ENCODE measurements at places on chromosomes 5 and 9.

DNA sequence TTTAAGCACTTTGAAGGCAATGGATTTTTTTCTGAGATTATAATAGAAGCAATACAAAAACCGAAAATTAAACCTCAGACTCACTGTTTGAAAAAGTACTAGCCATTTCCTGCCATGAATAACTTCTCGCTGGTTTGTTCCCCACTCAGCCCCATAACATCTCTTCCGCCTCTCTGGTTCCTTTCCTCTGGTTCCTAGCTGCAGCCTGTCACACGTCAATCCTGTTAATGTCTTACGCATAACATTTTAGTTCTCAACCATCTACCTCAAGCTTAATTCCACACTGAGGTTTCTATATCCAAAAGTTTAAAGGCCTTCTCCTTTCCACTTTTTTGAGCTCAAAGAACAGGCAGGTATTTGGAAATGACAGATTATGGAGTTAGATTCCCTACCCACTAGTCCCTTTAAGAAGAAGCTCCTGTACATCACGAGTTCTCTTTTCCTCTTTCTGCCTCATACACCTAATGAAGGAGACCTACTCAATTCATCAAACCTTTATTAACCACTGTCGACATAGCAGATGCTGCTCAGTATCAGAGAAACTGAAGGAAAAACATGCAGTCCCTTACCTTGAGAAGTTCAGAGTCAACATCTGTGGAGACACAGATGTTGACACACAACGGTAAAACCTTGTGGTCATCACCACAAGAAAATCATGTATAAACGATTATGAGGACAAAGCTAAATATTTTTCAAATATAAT lies 243.0 kb upstream of the PTGER4 start:
- peak; percentile 66 for DNase-seq

DNA sequence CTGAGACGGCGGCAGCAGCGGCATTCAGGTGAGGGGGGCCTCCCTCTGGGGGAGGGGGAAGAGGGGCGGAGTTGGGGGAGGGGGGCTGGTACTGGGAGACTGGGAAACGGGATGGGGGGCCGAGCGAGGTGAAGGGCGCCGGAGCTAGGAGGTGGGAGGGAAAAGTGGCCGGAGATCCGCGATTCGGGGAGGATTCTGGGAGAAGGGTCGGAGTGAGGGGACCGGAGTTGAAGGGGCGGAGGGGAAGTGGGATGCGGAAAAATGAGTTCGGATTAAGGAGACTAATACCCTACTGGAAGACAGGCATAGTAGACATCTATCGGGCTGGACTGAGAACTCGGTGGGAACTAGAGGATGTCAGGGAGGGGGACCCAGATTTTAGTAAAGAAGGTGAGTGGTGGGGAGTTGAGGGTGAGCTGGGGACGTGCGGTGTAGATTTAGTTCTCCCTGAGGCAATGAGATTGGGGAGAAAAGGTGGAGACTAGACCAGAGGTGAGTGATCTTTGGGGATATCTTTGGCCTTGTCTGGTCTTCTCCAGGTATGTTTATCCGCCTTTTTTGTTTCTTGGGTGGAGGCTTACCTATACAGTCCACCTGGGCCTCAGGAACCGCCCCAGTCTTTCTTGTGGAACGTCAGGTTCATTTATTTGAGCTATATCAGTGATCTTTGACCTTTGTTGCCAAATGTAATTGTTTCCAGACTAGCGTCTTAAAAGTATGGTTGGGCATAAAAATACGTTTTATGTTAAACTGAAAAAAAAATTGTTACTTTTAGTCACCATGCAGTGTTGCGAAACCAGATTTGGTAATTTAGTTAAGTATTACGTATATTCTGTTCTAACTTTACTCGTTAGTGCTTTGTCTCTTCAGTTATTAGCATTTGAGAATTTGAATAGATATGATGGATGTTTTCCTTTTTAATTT lies 632 bp downstream of the UBAP1 start:
- peak; percentile 18 for DNase-seq

DNA sequence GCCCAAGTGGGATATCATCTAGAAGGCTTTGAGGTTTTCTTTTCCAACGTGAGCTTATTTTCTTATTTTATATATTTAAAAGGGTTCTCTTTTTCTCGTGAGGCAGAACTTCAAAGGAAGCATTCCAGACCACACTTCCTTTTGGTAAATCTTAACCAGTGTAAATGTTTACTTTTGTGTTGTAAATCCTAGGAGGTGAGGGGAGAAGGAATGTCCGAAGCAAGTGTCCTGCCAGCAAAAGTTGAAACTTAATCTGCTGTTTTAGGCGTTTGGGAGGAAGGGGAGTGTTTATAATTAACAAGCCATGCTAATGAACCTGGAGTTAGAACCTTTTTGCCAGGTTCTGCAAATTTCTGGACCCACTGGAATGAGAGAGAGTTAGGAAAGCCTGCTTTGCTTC lies 37.9 kb downstream of the WWC1 start:
- no peak for DNase-seq

- DNase-seq = no peak
These were observed 369.5 kb downstream of the TMEM167A start for GRCh38 chr5:82707741-82708140.

GRCh38 chr9:125464591-125465385 lies 203.2 kb downstream of the GAPVD1 start:
- no peak for DNase-seq

DNA sequence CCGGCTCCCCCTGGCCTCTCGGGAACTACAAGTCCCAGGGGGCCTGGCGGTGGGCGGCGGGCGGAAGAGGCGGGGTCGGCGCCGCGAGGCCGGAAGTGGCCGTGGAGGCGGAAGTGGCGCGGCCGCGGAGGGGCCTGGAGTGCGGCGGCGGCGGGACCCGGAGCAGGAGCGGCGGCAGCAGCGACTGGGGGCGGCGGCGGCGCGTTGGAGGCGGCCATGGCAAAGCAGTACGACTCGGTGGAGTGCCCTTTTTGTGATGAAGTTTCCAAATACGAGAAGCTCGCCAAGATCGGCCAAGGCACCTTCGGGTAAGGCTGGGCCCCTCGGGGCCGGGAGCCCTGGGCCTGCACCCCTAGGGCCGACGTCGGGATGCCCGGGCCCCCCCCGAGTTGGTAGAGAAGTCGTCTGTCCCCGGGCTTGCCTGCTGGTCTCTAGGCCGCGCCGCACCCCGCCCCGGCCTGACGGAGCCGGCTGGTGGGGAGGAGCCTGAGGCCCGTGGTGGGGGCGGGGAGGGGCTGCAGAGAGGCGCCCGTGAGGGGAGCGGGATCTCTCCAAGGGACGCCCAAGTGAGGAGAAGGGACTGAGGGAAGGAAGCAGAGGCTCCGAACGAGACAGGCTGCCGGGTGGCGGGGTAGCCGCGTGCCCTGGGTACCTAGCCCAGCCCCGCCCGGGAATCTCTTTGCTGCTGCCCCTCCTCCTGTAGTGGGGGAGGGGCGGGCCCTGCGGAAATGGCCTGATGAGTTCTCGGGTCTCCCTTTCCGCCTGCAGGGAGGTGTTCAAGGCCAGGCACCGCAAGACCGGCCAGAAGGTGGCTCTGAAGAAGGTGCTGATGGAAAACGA lies at the start of gene CDK9:
Gene CDK9, plus strand, starts transcription at position 102 of the 840 bp plus-strand sequence. Its CDS starts 115 bp downstream, at position 217.
- peak; percentile 94 for DNase-seq

DNA sequence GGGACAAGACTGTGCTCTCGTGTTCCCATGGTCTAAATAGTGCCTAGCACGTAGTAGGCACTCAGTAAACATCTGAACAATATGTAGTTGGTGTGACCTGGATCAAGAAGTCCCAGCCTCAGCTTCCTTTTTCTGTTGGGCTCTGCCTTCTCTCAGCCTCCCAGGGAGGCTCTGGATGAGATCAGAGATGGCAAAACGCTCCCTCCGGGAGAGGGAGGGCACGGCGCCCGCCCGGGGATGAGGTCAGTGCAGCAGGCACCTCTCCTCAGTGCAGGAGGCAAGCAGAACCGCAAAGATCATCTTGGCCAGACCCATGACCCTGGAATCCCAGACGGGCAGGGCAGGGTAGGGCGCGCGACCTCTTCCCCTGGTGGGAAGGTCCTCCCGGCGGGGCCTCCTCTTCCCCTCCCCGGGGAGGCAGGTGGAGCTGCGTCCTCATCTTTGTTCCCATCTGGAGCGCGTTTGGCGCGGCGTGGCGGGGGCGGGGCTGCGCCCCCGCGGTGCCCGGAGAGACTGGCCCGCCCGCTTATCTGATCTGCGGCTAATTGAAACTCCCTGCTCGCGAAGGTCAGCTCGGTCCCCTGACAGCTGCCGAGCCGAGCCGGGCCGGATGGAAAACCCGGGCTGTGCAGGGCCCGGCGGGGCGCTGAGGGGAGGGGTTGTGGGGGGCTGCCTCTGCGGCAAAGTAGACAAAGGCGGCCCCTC lies 60.9 kb downstream of the CXXC5 start:
- no peak for DNase-seq

- no peak for DNase-seq
These were observed 29.8 kb upstream of the TMEM161B start for GRCh38 chr5:88298425-88298824.

- peak; percentile 39 for DNase-seq
These were observed 92.7 kb downstream of the VCAN start for GRCh38 chr5:83564069-83564749.

GRCh38 chr9:98995971-98996504 lies 52.3 kb downstream of the COL15A1 start:
- no peak for DNase-seq

DNA sequence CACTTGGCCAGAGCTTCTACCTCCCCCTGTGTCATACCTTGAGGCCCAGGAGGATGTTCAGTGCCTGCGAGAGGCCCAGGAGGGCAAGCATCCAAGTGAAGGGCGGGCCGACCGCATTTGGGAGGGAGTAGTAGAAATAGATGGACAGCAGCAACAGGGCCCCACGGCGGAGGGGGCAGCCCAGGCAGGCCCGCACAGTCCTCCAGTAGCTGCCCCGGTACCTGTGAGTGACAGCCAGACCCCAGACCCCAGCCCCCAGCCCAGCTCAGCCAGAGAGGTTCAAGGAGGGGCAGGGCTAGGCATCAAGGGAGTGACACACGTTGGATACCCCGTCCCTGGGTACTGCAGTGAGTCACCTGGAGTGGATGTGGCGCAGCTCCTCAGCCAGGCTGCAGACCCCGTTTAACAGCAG lies 1.4 kb downstream of the STING1 start:
- DNase-seq = no peak

DNA sequence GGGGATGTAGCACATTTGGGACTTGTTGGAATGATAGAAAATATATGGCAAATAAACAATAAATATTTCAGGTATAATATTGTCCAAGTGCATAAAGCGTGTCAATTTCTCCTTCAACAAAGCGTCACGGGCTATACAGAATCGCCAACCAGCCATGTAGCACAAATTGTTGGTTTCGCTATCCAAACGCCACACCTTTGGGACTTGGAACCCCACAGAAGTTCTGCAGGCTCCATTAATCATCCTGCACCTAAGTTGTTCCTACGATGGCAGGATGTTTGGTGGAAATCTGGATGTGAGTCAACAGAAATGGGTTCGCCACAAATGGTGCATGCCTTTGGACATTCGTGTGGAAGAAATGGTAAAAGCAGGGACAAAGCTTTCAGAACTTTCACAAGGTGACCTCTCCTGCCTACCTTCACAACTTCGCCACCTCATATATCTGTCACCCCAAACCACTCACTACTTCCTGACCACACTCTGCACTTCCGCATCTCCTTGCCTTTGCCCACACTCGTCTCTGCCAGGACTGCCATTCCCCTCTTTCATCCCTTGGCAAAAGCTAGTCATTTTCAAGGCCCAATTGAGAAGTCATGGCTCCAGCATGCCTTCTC lies 95.7 kb downstream of the LHFPL2 start:
- no peak for DNase-seq

DNA sequence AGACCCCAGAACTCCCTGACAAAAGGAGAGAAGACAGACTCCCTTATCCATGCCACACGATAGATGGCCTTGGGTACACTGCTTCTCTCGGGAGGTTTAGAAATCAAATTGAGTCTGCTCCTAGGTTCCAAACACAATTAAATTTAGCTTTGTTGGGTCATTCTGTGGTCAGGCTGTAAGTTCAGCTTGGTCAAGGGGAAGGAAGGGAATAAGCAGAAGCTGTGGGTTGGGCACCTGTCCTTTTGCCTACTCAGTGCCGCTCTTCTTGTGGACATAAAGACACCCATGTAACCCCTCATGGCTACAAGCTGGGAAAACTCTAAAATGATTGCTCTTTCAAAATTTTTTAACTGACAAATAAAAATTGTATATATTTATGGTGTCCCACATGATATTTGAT lies 19.1 kb upstream of the AK3 start:
- DNase-seq = no peak

GRCh38 chr5:54651482-54652076 lies 134.0 kb downstream of the SNX18 start:
- DNase-seq = no peak

Data from CD4-positive, alpha-beta T cell treated with Interleukin-12 subunit alpha and Interleukin-12 subunit beta, for 1 hour (primary cell).